ENCODE measurements at places on chromosomes 7 and 10.

DNA sequence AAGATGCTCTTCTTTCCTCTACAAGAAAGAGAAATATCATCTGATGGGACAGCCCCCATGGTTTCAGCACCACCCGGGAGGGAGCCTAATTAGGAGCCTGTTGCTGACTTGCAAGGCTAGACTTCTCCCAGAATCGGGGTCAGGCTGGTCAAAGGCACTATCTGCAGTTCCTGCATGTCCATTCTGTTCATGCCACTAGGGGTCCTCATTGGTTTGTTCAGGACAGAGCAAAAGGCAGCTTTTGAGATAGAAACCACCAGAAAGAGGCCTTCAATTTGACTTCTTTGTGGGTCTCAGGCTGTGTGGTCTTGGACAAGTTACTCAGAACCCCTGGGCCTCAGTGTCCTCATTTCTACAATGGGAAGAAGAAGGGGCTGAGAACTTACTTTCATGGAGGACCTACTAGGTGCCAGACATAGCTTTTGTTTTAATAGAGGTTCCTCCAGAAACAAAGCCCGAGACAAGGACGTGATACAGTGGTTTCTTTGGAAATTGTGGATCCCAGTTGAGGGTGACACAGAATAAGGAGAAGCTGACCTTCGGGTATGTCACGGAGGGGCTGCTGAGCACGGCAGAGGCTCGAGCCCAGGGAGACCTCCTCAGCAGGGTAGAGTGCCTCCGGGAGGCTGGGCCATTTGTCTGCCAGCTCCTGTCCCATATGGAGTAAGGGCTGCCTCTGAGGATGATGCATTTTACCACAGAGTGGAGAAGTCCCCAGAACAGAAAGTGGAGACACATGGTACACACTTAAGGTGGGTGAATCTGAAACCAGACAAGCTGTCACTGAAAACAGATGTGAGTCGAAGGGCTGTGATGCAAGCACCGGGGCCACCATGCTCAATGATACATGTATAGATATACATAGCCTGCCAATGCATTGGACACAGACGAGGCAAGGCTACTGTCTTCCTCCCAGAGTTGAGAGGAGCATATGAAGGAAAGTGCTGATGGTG, 33.1 kb upstream of the NEUROD6 start:
- peak; percentile 1 for DNase-seq

DNA sequence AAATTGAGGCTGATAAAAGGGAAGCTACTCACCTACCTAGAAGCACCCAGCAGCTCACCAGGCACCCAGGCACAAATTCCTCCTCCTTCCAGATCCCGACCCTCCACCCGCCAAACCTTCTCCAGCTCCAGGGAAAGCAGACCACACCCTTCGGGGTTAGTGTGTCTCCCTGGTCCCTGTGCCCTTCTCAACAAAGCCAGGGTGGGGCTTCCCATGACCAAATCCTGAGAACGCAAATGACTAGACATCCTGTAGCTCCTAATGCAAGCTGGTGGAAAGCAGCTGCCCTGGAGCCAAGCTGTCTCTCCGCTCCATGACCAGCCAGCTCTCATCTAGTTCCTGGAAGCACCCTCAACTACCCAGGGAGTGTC, 4.4 kb downstream of the TBX20 start:
- no peak for DNase-seq

- DNase-seq: no peak
These were observed 31.1 kb upstream of the LRRN3 start for GRCh38 chr7:111059833-111060232.

DNA sequence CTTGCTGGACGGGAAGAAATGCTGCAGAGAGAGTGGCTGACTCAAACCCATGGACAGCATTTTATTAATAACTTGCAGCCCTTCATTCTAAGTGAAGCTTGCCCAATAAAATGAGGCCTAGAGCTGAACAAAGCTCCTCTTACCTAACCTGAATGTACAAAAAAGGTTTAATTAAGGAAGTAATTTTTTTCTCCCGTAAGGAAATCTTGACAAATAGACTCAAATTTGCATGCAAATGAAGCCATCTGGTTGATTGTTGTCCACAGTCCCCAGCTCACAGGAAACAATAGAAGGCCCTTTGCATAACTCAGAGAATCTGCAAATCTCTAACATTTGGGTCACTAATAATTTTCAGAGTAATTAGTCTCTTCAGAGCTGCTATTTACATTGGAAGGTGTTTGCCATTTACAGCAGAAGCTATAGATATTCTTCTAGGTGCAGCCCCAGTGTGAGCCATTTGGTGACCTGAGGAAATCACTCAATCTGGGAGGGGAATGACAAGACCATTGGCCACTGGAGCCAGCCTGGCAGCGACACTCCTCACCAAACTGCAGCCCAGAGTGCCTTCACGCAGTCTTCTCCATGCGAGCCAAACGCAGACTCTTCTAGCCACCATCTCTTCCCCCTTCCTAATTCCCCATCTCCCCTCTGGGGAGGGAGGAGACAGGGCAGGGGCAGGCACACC, 483.0 kb upstream of the C7orf33 start:
- DNase-seq: no peak

GRCh38 chr10:22606164-22606614, 108.2 kb downstream of the PIP4K2A start:
- DNase-seq: no peak

GRCh38 chr10:79475119-79475653, 29.8 kb upstream of the ZCCHC24 start:
- DNase-seq: no peak

GRCh38 chr7:40675741-40676140, 540.9 kb downstream of the SUGCT start:
- no peak for DNase-seq

DNA sequence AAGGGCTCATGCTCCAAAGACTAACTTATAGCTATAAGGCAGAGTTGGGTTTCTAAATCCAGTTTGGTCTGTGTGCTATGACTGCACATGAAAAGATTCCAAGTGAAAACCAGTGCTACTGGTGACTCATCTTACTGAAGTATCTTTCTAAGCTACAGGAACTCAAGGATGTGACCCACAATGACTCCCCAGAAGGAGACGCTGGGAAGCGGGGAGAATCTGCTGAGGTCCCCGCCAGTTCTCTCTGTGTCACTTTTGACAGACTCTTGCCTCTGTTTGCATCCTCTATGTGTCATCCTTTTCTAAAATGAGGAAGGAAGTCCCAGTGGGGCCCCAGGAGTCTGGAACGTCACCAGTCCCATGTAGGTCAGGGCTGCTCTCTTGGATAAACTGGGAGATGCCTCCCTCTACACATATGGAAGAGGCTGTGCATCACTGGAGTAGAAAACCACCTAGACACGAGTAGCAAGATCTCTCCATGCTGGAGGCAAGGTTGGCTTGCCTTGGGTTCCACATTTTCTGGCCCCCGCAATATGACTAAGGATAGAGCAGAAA, 28.8 kb upstream of the GPR26 start:
- DNase-seq: peak; percentile 23

GRCh38 chr10:73406846-73407245, 7.0 kb downstream of the ANXA7 start:
- DNase-seq: no peak

GRCh38 chr10:43852149-43852548, 203.5 kb upstream of the ZNF32 start:
- no peak for DNase-seq

DNA sequence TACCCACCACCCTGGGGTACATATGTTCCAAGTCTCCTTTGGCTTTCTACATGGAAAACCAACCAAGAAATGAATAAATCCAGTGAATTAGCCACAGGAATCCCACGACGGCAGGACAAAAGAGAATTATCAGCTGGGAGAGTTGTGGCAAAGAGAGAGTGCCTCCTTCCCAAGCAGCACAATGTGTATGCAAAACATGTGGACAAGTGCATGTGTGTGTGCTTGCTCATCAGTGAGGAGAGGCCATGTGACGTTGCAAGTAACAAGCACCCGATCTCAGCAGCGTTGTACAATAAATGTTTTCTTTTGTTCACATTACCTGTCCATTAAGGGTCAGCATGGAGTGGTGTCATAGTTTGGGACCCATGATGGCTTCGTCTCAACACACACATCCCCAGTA, 50.0 kb upstream of the EMX2 start:
- no peak for DNase-seq

Data from amniotic stem cell (primary cell).